ENCODE measurements at places on chromosomes 5 and 9.

- no peak for DNase-seq
These were observed 151.3 kb upstream of the TRPC7 start for GRCh38 chr5:136516637-136517036.

- no peak for DNase-seq
These were observed 486.4 kb upstream of the ZNF608 start for GRCh38 chr5:125232779-125233230.

- DNase-seq: no peak
These were observed 201.1 kb upstream of the MVB12B start for GRCh38 chr9:126125577-126125976.

GRCh38 chr9:100652850-100653249 lies 75.0 kb downstream of the CAVIN4 start:
- DNase-seq: no peak

DNA sequence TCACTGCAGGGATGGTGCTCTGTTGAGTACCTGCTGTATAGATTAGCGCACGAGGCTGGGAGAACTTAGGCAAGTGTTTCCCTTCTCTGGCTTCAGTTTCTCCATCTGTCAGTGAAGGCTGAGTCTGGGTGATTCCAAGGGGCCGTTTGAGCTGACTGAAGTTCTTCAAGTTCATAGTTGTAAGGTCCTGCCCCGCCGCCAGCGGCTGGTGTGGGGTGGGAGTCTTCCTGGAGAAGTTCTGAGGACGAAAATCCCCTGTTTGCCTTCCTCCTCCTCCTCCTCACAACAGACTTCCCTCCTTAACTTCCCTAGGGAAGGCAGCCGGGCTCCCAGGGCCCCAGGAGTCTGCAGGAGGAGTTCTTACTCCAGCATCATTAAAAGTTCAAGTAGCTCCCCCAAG lies 1.7 kb upstream of the HRCT1 start:
- no peak for DNase-seq

DNA sequence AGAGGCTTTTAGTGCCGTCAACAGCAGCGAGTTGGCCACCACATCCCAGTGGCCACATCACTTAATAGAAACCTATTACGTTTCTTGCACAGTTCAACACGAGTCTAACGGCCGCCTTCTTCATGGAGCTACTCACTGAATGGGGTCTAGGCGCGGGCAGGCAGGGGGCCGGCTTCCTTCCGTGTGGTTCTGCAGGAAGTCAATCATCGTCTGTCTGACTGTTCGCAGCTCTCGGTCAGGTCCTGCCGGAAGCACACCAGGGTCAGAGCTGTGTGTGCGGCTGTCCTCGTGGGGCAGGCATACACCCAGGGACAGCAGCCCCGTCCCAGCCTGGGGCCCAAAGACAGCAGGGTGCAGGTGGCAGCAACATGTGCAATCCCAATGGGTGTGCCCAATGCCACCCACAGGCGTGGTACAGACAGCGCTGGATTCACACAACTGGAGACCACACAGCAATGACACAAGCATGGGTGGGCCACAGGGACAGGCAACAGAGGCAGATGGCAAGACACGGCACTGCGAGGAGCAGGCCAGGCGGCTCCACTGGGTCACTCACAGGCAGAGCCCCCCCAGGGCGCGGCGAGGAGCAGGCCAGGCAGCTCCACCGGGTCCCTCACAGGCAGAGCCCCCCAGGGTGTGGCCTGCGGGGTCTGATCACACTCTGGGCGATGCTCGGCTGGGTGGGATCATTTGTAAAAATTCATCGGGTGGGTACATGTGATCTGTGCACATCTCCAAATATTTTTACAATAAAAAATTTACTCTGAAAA lies 19.1 kb upstream of the LHX3 start:
- no peak for DNase-seq

DNA sequence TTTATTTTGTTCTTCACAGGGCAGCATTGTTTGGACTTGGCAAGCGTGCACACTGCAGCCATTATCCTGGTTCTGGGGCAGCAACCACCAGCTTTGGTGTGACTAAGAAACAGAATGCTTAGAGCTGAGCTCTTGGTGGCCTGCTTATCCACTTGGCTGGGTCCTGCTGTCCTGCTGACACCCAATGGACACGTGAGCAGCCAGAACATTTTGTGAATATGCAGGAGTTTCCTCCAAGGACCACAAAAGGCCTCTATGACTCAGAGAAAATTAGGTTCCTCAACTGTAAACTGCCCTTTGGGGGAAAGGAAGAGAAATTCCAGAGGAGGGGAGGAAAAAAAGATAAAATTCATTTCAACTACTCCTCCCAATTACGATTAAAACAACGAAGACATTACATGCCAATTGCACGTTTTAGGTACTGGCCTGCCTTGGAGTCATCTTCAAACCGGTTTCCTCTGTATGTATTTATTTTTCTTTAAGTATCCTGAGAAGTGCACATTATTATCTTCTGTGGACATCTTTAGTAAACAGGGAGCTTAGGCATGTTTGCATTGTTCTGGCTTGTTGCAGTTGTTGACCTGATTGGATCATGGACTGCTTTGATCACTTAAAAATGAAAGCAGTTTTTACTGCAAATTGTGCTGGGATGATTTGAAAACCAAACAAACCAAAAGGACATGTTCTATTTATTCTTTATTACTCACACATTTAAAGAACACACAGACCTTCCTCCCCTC lies 82.3 kb upstream of the TLE4 start:
- no peak for DNase-seq

- DNase-seq: no peak
These were observed 60.9 kb downstream of the CXXC5 start for GRCh38 chr5:139708877-139709581.

Measured in H9 (cell line).